ENCODE measurements at places on chromosomes 1 and 21.
A peak's percentile ranks its signal among the peaks of the same experiment; 100 is the strongest.

GRCh38 chr1:219428651-219429050, 184.3 kb downstream of the ZC3H11B start:
- no peak for DNase-seq

- no peak for DNase-seq
Observed at GRCh38 chr21:15001857-15002606, 62.8 kb downstream of the NRIP1 start.

DNA sequence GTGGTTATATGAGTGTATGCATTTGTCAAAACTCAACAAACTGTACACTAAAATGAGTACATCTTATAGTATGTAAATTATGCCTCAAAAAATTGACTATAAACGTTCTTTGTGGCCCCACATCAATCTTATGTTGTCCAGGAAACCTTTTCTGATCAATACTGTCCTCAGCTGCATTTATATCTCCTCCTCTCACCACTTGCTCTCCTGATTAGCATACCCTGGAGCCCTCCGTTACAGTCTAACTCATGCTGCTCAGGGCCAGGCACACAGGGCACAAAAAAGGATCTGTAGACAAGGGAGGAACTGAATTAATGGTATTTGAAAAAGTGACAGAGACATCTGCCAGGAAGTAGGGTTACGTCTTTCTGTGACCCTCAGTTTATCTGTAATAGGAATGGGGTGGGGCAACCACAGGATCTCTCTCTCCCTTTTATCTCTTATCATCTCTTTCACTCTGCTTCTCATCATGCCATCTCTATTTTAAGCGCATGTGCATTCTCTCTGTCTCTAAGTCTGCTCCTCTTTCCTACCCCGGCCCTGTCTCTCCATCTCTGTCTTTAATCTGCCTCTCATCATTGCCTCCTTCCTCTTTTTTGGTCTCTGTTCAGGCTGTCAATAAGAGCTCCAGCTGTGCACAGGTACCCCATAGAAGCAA, 7.0 kb upstream of the TAL1 start:
- DNase-seq = no peak

- DNase-seq = no peak
Observed at GRCh38 chr21:44365251-44365966, 12.0 kb downstream of the TRPM2 start.

- DNase-seq = no peak
Observed at GRCh38 chr1:54404939-54405897, 976 bp downstream of the SSBP3 start.

DNA sequence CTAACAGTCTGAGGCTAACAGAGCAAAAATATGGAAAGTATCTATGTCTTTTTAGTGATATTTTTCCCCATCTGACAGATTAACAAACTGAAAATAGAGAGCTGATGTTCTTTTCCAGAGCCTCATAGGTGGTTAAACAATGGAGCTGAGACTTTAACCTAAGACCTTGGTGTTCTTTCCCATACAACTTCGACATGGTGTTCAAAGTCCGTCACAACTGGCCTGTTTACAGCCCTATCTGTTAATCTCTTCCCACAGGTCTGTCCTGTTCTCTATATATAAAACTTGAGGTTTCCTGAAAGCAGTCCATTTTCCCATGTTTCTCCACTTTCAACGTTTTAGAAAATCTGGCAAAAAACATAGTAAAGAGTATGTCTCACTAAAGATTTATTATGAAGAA, 395.7 kb downstream of the BRINP2 start:
- DNase-seq = no peak

DNA sequence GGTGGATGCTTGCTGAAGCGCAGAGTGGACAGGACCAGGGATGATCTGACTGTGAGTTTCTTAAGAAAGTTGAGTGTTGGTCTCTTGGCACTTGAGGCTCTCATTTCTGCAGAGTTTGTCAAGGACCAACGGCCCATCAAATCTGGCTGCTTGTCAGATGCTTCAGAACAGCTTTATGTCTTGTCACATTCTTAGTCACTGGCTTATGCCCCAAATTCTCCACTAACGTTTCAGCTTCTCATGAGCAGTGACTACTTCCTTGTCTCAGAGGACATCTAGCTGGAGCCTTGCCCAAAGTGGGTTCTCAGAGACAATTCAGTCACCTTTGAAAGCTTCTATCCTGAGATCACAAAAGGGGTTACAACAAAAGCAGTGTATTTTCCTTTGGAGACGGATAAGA, 92.3 kb downstream of the ST6GALNAC5 start:
- DNase-seq = no peak

- DNase-seq = no peak
Observed at GRCh38 chr1:159088050-159088449, 11.5 kb upstream of the AIM2 start.

- no peak for DNase-seq
Observed at GRCh38 chr1:21365036-21365435, 74.8 kb upstream of the ECE1 start.

- no peak for DNase-seq
Observed at GRCh38 chr1:245298781-245299180, 144.0 kb downstream of the KIF26B start.

- peak; percentile 55 for DNase-seq
Observed at GRCh38 chr21:45128613-45129188, 54.3 kb downstream of the ADARB1 start.

DNA sequence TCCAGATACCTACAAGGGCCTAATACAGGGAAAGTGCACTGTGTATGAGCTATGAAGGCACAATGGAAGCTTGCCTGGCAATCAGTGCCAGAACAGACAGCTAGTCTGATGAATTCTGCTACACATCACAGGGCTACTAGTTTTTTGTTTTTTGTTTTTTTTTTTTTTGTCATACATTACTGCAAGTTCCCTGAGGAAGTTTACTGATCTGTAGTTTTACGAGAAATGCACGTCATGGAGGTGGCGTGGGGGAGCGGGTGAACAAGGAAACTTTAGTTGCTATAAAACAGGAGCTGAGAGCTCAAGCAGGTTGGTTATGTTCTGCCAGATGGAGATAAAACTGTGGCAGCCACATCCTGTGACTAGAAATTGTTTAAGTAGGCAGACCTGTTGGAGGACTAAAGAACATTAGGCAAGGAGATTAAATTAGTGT, 17.7 kb downstream of the PTPRC start:
- no peak for DNase-seq

DNA sequence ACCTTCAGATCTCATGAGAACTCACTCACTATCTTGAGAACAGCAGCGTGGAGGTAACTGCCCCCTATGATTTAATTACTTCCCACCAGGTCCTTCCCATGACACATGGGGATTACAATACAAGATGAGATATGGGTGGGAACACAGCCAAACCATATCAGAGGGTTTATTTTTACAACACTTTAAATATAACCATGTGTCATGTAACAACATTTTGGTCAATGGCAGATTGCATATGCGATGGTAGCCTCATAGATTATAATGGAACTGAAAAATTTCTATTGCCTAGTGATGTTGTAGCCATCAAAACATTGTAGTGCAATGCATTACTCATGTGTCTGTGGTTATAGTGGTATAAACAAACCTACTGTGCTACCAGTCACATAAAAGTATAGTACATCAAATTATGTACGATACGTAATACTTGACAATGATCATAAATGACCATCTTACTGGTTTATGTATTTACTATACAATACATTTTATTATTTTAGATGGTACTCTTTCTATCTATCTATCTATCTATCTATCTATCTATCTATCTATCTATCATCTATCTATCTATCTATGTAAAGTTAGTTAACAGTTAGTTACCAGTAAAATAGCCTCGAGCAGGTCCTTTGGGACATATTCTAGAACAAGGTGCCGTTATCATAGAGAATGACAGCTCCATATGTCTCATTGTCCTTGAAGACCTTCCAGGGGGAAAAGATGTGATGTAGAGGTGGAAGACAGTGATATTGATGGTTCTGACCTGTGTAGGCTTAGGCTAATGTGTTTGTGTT, 12.6 kb upstream of the S100B start:
- DNase-seq = no peak

DNA sequence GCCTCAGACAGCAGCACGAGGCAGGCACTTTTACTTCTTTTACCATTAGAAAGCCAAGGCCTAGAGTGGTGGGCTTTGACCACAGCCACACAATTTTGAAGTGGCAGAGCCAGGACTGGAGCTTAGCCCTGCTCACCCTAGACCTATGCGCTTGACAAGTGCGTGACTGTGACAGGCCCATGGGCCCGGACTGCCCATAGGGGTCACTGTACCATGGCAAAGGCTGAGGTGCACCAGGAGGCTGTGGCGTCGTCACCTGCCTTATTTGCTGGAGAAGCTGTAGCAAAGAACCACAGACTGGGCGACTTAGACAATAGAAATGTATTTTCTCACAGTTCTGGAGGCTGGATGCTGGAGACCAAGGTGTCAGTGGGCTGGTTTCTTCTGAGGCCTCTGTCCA, 2.6 kb upstream of the TMEM82 start:
- no peak for DNase-seq

GRCh38 chr1:181180407-181181031, 92.0 kb downstream of the IER5 start:
- DNase-seq = no peak

GRCh38 chr1:58477390-58477789, 69.1 kb downstream of the OMA1 start:
- no peak for DNase-seq

GRCh38 chr21:33588485-33589335, at the start of gene DONSON:
DONSON (minus strand) TSS chr21:33588684; CDS start chr21:33588641, 43 bp downstream.
- peak; percentile 77 for DNase-seq

DNA sequence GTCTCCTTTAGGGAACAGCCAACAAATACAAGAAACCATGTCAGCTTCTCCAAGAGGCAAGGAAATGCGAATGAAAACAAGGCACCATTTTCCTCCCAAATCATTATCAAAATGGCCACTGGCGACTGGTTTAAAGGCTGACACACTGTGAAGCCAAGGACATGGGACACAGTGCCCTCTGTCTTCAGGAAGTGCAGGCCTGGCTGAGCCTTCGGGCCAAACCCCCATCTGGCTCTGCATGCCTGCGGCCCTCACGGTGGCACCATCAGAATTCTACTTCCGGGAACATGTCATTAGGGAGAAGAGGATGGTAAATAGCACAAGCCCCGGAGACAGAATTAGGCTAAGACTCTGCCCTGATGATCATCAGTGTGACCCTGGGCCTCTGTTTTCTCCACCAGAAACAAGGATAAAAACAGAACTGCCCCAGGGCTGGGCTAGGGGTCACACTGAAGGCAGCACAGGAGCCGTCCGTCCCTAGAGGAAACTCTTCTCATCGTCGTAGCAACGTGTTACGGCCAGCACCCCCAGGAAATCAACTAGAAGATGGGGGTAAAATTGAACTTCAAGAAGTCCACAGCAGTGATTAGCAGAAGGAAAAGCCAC, 103.5 kb downstream of the NPHP4 start:
- no peak for DNase-seq

DNA sequence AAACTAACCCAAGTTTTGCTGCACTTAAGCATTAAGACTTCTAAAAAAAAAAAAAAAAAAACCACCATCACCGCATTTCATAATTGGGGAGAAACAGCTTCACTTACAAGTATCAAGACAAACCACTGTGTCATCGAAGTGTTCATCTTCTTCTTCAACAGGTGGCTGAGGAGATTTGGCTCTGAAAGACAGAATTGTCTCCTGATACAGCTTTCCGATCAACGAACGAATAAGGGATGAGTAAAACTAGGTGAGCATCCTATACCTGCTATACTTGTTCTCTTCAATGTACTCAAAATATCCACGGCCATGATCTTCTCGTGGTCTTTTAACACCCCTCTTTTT, 2.0 kb downstream of the HNRNPU start:
- DNase-seq = no peak

- DNase-seq = peak; percentile 50
Observed at GRCh38 chr1:28877132-28877781, 37.1 kb upstream of the EPB41 start.

DNA sequence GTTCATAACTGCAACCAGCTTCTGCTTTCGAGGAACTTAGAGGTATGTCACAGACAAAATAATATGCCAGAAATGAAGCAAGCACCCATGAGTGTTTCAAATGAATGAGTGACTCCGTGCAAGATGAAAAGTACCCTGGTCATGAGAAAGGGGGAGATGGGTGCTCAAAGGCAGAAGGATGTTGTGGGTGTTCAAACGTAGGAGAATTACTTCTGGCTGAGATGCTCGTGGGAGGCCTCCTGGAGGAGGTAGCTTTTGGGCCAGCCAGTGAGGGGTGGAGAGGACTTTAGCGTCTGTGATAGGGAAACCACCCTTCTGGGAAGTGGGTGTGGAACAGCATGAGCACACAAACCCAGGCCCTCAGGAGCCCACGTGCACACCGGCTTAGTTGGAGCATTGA, 113.8 kb downstream of the SYF2 start:
- DNase-seq = no peak

GRCh38 chr1:110927484-110928075, 36.1 kb downstream of the LRIF1 start:
- no peak for DNase-seq

DNA sequence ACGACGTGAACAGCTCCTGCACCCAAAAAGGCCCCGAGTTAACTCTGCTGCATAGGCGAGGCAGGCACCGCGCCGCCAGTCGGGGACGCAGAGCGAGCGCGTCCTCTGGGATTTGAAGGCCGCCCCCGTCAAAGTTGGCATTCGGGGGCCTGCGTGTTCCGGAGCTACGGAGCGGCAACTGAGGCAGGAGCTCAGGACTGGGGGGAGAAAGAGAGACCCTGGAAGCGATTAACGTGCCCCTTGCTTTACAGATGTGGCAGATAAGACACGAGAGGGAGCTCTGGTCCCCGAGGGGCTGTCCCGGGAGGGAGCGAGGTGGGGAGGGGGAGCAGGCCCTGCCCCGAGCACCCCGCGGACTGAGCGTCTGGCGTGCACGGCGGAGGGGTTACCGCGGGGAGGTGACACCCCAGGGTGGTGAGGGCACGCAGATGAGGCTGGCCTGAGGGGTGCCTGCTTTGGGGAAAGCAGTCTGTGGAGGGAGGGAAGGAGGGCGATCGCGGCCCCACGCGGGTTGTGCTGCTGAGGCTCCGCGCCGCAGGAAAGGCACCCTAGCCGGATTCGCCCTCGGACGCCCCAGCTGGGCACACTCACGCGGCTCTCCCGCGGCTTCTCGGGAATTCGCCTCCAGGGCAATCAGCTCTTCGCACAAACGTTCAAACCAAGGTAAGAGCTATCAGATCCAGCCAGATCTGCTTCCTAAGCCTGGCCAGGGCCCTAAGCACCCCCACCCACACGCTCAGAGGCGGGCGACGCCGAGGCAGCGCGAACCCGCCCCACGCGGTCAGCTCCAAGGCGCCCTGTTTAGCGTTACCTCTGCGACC, 26.5 kb downstream of the ACTA1 start:
- no peak for DNase-seq

DNA sequence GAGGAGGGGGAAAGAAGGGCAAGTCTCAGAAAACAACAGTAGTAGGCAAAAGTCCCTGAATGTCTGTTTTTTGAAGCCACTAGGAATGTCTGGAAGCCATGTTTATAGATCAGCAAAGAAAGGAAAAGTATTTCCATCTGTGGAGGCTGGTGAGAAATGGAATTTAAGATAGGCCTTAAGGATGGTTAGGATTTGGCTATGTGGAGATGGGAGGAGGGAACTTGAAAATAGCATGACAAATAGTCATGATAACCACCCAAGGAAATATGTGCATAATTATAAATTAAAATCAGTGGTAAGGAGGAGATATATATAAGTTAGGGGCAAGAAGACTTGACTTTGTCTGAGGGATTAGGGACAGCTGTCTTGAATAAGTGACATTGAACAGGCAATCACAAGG, 33.8 kb upstream of the FGGY start:
- DNase-seq = no peak
